ENCODE measurements at places on chromosomes 5 and 9. TPM values are rescaled to one million over a fixed set of nuclear protein-coding genes. Genes with fewer than 3 reads are reported as not detected.

GRCh38 chr9:121354141-121354540, 15.9 kb downstream of the STOM start:
- no peak for DNase-seq

Gene RORB
- polyA plus RNA-seq = 0.13 TPM

- no peak for DNase-seq
Observed at GRCh38 chr9:130299785-130300615, 34.4 kb downstream of the HMCN2 start.

- DNase-seq = no peak
Observed at GRCh38 chr9:94656200-94656599, 16.9 kb upstream of the FBP1 start.

Gene LCN2
- polyA plus RNA-seq = 1.3 TPM

Gene HTR4
- polyA plus RNA-seq = 0.11 TPM

DNA sequence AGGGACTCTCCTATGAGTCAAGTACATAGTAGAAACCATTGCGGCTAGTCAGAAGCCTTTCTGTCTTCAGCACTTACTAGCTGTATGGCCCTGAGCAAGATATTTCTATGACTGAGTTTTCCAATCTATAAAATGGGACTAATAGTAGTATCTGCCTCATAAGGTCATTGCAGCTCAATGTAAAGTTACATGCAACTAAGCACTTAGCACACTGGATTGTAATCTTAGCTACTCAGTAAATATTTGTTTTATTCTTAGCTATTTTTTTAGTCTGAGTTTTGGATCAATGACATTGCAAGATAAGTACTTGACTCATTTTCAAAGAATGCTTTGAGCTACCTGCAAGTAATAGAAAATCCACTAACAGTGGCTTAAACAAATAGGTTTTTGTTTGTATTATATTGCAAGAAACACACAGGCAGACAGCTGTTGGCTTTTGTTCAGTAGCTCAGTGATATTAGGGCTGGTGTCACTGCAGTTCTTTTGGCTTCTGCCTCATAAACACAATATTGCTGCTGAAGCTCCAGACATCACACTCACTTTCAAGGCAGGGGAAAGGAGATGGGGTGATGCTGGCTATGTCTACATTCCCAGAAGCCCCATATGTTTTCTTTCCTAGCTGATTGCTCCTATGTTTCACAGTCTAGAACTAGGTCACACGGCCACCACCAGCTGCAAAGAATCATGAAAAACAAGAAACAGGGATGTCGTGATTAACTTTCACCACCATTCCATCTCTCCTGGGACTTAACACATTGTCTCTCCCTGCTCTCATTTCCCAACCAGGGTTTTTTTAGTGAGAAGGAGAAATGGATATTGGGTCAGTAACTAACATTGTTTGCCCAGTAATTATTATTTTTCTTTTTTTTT, 26.9 kb upstream of the FAT2 start:
- no peak for DNase-seq

GRCh38 chr9:94931740-94932139, 205.2 kb downstream of the AOPEP start:
- no peak for DNase-seq

DNA sequence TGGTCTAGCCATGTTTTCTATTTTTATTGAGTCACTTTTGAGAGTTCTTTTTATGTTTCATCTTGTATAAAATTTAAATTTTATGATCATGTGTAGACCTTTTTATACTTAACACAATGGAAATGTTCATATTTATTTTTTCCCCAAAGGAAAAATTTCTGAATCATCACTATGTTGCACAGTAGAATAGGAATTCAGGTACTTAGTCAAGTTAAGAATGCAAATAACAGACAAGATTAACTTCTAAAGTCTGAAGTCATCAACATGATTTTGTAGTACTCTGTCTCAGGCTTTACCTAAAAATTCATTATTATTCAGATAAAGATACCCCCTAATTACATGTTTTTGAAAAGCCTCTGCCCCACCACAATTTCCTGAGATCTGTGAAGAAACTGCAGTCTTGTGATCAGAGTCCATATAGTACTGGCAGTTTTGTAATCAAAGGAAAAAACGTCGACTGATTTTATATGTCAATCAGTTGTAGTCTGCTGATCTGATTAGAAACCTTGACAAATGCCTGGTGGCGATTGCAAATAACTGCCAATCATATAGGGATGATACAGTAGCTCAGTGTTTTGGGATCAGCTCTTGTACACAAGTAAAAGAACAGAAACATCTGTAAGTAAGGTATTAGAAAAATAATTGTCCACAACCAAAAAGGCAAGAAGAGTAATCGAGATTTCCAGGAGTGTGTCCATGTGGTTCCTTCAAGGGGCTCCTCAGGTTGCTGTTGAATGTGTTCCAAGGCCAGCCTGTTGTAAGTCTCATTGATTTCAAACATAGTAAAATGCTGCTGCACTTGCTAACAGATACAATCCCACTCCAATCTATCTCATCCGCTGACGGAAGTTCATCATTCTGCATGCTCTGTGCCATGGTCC, 352.4 kb downstream of the ARRDC3 start:
- no peak for DNase-seq

DNA sequence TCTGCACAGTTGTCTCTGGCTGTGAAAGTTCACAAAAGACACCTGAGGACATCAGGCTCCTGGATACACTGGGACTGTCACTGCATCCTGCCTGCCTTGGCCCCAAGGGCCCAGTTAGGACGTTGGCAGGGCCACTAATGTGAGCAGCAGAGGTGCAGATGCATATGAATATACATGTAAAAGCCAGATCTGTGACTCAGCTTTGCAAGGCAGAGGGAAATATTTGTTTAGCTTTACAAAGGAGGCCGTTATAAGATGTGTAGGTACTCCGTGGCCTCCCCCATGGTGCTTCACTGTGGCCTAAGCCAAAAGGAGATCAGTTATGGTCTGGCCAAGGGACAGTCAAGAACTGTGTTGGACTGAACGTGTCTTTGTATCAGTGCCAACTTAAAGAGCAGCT, 4.1 kb upstream of the C1QTNF3 start:
- DNase-seq = no peak

GRCh38 chr5:61311056-61311610, 20.9 kb upstream of the ZSWIM6 start:
- no peak for DNase-seq

Gene GAS1
- 56.5 TPM for polyA plus RNA-seq

DNA sequence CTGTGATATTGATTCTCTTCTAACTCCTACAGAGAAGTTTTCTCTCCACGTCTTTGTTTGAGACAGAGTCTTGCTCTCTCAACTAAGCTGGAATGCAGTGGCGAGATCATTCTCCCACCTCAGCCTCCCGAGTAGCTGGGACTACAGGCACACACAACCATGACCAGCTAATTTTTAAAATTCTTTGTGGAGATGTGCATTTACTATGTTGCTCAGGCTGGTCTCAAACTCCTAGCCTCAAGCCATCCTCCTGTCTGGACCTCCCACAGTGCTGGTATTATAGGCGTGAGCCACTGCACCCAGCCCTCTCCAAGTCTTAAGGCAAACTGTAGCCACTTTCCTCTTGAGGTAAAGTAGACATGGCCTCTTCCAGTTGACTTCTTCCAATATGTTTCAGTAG, 72.2 kb downstream of the SNX18 start:
- no peak for DNase-seq

GRCh38 chr9:138022121-138022741, 144.6 kb downstream of the CACNA1B start:
- DNase-seq = peak; percentile 15

DNA sequence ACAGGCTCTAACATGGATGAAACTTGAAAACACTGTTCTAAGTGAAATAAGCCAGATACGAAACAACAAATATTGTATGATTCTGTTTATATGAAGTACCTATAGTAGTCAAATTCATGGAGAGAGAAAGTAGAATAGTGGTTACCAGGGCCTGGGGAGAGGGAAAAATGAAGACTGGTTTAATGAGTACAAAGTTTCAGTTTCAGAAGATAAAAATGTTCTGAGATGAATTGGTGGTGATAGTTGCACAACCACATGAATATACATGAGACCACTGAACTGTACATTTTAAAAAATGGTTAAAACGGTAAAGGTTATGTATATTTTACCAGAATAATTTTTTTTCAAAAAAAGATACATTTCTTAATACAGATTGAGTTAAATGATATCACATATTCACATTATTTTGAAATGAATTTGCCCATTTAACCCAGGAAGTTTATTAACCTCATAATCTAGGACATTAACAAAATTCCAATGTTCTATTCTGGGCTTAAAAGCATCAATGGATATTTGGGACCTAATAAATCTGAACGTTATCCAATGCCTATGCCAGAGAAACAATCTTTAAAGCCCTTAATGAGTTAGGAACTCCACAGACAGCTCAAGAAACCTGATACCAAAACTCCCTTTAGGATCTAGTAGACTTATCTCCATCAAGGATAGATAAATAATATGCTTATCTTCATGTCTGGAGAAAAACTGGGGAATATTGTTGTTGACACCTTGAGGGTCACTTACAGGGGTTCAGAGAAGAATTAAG, 521.3 kb downstream of the EFNA5 start:
- no peak for DNase-seq

Gene PHF19
- 31.4 TPM for polyA plus RNA-seq

Gene PRR7
- 2.8 TPM for polyA plus RNA-seq

GRCh38 chr9:77827104-77827784, 179.1 kb upstream of the GNA14 start:
- DNase-seq = no peak

Gene RASGEF1C
- polyA plus RNA-seq = 0.76 TPM

Gene ZNF354B
- 34.2 TPM for polyA plus RNA-seq

- DNase-seq = no peak
Observed at GRCh38 chr9:129580211-129580915, 40.5 kb downstream of the C9orf50 start.

DNA sequence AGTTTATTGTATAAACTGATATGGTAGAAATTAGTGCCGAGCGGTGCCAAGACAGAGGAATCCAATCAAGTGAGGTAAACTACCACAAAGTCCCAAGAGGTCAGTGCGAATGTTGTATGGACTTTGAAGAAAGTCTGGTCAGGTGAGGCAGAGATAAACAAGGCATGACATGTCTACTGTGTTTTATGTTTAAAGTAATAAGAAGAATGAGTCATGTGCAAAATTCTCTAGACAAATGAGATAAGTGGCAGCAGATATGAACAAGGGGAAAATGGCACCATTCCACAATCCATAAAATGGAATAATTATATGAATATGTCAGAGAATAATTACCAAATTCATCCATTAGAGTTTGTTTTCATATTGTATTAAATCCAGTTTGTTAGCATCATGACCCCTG, 364.1 kb upstream of the CCNH start:
- no peak for DNase-seq

Gene ADAMTSL2
- polyA plus RNA-seq = 1.4 TPM

DNA sequence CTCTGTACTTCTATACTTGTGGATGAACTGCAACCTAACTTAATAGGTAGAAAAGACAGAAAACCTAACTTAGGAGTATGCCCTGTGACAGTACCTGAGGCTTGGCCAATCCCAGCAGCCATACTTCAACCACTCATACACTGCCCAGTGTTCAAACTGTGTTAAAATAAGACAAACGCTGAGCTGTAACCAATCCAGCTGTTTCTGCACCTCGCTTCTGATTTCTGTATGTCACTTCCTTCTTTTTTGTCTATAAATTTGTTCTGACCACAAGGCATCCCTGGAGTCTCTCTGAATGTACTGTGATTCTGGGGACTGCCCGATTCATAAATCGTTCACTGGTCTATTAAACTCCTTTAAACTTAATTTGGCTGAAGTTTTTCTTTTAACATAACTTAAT, 41.4 kb downstream of the AUH start:
- no peak for DNase-seq

Gene PCDHGA11
- 5.2 TPM for polyA plus RNA-seq

Gene SPATA31C1
- 0.55 TPM for polyA plus RNA-seq

DNA sequence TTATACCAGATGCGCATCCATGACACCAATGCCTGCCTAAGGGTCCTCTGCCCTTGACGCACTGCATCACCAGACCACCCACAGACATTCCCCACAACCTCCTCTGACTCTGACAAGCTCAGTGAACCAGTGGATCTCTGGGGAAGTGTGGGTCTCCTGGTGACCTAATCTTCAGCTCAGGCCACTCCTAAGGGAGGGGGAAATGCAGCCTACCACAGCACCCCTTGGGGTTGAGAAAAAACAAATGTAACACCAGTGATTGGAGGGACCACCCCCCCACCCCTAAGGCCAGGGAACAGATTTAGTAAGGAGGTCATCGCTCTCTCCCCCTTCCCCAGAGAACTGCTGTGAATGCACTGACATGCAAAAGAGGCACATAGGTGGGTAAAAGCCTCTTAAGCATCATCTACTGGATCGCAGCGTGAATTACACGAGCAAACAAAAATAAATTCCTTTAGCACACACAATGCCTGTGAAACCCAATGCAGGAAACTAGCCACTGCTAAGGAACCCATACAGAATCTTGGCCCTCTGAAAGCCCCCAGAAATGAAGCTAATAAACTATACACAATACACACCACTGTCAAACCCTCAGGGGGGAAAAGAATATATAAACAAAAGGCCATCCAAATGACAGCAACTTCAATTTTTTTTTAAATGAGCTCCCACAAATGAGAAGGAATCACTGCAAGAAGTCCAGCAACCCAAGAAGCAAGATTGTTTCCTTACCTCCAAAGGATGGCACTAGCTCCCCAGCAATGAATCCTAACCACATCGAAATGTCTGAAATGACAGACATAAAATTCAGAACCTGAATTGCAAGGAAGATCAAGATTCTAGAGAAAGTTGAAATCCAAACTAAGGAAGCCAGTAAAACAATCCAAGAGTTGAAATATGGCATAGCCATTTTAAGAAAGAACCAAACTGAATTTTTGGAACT, 513.7 kb upstream of the PTGER4 start:
- DNase-seq = no peak

DNA sequence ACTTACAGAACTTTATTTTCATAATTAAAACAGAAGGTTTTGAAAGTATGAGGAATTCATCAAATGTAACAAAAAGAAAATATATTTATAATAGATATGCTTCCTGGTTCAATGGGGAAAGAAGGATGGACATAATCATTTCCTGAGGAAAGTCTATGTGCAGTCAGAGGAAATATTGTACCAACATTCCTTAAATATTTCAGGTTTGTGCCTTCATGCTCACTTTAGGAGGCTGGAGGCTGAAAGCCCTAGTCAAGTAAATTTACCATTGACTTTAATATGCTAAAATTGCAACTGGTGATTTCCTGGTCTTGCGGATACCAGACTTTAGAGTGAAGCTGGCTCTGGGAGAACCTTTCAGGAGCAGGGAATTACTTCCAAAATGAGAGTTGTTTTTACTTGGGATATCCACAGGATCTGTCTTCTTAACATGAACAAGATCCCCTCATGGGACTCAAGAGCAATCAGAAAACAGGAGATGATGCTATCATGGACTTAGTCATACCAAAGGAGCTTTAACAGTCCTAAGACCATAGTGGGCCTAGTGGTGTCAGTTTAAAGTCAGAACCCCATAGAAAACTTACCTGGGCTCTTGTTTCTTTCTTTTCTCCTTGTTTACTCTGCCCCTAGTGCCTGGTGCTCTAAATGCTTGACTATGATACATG, 762.8 kb upstream of the GRAMD2B start:
- DNase-seq = no peak

DNA sequence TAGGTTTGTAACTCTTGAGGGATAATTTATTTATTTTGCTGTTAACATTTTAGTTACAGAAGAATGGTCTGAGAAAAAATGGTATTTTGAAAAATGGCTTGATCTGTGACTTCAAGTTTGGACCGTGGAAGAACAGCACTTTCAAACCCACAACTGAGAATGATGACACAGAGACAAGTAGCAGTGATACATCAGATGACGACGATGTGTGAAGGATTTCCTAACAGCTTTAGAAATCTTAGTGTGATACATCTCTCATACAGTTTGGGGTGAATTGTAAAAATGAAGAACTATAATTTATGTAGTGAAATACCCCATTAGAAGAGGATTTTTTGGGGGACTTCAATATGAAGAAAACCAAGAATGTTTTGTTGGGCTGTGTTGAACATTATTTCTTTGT, 88.7 kb downstream of the GPBP1 start:
- DNase-seq = no peak

Gene SPINK13
- 1.2 TPM for polyA plus RNA-seq

All from renal cortex interstitium (tissue), 15 donors.